Bone marrow (tissue), 2 donors: ENCODE measurements at places on chromosomes 12 and 14.
A peak's percentile ranks its signal among the peaks of the same experiment; 100 is the strongest.

GRCh38 chr12:88725592-88726143, 145.4 kb upstream of the KITLG start:
- no peak for DNase-seq

GRCh38 chr12:4881266-4882064, 28.2 kb upstream of the KCNA1 start:
- DNase-seq = no peak

GRCh38 chr12:107488666-107489065, 196.9 kb upstream of the PWP1 start:
- no peak for DNase-seq

GRCh38 chr14:58571769-58572472, 65.8 kb upstream of the DACT1 start:
- DNase-seq = no peak

DNA sequence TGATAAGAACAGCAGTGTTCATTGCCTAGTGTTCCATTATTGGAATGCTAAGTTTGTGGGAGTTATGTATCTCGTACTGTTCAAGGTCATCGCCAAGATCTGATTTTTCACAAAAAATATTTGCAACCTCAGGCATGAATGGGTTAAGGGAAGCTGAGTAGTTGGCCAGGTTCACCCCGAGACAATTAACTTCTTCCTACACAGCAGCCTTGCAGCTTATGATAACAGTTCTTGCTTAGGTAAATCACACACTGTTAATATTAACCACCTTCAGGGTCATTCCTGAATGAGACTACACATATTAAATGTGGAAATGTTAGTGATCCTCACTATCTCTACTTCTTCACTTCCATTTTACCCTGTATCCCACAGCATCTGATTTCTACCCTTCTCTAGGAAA, 18.0 kb downstream of the FKBP11 start:
- no peak for DNase-seq

- DNase-seq = peak; percentile 95
These were observed 25.8 kb upstream of the TMCC3 start for GRCh38 chr12:94676031-94676641.

- DNase-seq = no peak
These were observed 23.4 kb upstream of the BMP4 start for GRCh38 chr14:53979747-53980642.

DNA sequence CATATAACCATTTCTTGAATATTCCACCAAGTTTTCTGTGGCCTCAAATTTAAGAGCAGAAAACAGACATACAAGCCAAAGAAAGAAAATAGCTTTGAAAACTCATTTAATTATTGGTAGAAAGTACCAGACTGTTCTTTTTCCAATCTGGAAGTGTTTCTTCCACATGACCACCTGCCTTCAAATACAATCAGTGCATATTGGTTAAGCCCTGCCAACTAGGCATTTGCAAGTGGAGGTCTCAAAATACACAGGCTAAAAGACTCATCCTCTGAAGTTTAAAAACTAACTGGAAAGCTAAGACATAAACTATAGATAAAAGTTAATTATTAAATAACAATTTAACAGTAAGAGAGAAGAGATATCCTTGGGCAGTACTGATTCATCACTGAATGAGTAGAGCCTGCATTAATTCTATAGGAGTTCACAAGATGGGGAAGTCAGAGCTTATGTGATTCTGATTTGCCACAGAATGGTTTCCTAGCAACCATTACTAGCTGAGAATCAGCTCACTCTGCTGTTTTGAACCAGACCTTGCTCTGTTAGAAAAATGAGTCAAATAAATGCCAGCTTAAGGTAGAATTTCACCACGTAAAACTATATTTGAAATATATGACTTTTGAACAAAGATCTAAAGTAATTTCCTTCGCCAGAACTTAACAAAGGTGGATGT, 433.8 kb downstream of the FUT8 start:
- DNase-seq = no peak
